ENCODE measurements at places on chromosomes 16 and 17.

DNA sequence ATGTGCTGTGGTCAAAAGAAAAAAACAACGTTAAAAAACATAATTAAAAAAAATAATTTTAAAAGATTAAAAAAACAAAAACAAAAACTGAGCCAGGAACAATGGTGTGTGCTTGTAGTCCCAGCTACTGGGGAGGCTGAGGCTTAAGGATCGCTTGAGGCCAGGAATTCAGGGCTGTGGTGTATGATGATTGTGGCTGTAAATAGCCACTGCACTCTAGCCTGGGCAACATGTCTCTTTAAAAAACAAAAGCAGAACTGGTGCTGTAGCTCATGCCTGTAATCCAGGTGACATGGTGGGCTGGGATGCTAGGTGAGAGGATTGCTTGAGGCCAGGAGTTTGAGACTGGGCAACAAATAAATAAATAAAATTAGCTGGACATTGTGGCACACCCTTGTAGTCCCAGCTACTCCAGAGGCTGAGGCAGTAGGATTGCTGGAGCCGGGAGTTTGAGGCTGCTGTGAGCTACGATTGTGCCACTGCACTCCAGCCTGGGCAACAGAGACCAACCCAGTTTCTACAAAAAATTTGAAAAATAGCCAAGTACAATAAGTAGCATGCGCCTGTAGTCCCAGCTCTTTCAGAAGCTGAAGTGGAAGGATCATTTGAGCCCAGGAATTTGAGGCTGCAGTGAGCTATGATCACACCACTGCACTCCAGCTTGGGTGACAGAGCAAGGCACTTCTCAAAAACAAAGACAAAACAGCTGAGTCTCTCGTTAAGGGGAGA is 43.6 kb downstream of the NFATC3 start:
- no peak for DNase-seq

GRCh38 chr16:2487903-2488531 is 13.1 kb downstream of the TBC1D24 start:
- DNase-seq, result no peak

- no peak for DNase-seq
Observed at GRCh38 chr17:19409509-19409908, 1.5 kb upstream of the RNF112 start.

- DNase-seq, result no peak
Observed at GRCh38 chr17:4566785-4567184, 6.4 kb upstream of the GGT6 start.

DNA sequence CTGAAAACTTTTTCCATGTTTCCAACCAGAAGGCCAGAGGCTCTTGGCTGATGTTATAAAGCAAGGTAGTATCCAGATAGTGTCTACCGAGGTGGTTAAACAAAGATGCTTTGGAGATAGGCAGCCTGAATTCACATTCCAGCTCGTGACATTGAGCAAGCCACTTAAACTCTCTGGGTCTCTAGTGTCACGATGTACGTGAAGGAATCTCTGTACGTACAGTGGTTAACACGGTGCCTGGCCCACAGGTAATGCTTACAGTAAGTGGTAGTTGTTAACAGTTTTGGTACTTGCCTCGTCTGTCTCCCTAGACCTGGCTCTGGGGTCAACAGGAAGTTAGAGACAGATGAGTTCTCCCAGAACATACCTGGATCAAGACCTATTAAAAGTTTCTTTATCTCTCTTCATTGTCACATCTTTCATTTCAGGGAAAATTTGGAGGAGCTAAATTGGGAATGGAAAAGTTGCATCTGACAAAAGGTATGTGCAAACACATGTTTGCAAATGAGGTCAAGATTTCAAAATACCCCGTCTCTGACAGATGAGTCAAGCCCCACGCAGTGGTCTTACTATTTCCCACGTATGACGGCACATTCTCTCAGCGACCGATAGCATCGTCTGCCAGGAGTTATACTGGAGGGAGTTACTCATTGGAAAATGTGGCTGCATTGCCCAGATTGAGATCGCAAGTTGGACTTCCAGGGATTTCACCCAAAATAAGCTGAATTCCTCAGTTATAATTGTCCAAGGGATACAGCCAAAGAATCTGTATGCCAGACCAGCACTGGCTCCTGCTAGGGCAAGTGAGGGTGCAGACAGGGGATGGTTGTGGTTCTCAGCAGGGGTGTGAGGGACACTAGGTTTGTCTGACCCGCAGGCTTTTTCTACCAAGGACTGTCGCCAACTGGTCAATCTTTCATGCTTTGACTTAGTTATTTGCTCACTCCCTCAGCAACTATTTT is 18.9 kb upstream of the MYH10 start:
- DNase-seq, result no peak

GRCh38 chr16:79297296-79297695 is 303.2 kb downstream of the MAF start:
- DNase-seq, result no peak

- no peak for DNase-seq
Observed at GRCh38 chr16:85360323-85361277, 248.3 kb upstream of the CIBAR2 start.

DNA sequence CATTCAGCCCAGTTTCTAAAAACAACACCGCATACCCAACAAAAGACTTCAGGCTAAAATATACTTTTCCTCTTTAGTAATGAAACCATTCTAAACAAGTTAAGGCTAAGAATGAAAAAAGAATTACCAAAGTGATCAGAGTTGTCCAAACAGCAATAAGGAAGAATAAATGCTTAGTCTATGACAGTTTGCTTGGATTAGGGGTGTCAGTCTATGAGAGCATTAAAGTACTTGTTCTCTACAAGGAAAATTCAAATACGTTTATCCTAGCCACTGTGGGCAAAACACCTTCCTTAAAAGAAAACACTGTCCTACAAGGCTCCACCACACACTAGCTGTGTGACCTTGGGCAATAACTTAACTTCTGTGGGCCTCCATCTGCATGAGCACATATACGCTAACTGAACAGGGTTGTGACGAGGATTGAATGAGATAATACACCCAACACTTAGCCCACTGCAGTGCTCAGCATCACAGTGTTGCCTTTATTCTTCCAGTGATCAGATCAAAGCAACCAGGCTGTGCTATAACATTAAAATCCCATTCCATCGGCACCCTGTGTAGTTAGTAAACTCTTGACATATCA is 53.6 kb downstream of the TEX2 start:
- DNase-seq, result no peak

DNA sequence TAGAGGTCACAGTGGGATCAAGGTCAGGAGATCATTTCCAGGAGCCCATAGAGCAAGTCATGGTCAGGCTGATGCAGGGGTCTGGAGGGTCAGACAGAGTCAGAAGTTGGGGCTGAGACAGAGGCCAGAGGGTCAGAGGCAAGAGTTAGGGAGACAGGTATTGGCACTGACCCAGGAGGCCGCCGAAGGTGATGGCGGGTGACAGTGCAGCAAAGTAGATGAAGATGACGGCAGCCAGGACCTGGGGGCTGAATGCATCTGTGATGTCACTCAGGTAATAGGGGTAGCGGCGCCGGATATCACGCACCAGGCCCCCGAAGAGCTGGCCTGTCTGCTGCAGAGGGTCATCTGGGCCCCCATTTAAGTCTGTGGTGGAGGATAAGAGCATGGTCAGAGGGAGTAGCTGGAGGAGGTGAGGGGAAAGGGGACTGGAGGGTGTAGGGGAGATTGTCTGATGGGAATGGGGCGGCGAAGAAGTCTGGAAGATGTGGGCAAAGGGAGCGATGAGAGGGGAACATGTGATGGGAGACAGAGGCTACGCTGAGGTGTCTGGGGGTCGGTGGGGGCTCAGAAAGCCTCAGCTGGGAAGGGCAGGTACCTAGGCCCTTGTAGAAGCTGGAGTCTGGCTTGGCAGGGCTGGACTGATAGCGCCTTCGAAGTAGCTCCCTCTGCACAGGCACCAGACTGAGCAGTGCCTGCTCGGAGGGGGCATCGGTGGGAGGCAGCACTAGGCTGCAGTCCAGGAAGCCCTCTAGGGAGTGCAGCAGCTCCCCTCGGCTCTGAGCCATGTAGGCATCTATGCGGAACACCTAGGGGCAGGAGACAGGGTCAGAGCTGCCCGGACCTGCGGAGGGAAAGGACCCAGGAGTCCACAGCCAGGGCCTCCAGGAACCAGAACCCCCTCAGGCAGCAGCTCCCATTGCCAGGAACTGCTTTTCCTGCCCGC is 9.8 kb downstream of the SLC4A1 start:
- no peak for DNase-seq

DNA sequence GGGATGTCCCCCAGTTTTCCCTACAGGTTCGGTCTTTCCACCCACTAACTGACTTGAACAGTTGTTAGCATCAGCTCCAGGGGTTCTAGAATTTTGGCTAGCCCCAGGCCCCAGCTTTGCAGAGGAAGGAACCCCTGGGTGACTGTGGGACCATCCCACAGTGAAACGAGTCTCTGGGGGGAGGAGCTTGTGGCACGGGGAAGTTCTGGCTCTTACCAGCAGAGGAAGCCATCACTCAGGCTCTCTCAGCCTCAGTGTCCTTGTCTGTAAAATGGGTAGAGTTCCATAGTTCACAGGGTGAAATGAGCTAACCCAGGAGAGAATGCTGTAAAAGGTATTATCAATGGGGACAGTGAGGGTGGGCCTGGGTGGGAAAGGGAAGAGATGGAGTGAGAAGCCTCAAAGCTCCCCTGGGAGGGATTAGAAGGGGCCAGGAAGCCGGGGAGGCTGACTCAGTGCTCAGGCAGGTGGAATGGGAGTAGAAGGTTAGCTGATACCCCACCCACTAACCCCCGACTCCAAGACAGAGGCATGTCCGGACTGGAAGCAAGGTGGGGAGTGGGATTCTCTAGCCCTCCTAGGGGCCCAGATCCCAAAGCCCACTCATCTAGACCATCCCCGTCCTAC is 30.9 kb upstream of the CDC42EP4 start:
- DNase-seq, result no peak

DNA sequence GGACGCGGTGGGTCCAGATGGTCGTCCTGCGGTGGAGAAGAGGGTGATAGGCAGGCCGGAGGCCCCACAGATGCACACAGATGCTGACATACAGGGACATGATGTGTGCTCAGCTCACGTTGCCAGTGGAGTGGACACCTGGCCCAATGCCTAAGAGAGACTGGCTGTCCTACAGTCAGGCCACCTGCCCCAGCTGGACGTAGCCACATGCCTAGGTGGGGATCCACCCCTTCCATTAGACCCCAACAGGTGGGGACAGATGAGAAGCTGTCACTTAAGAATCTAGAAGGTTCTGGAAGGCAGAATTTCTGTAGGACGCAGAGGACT is 117.6 kb upstream of the ZNF750 start:
- DNase-seq, result no peak

DNA sequence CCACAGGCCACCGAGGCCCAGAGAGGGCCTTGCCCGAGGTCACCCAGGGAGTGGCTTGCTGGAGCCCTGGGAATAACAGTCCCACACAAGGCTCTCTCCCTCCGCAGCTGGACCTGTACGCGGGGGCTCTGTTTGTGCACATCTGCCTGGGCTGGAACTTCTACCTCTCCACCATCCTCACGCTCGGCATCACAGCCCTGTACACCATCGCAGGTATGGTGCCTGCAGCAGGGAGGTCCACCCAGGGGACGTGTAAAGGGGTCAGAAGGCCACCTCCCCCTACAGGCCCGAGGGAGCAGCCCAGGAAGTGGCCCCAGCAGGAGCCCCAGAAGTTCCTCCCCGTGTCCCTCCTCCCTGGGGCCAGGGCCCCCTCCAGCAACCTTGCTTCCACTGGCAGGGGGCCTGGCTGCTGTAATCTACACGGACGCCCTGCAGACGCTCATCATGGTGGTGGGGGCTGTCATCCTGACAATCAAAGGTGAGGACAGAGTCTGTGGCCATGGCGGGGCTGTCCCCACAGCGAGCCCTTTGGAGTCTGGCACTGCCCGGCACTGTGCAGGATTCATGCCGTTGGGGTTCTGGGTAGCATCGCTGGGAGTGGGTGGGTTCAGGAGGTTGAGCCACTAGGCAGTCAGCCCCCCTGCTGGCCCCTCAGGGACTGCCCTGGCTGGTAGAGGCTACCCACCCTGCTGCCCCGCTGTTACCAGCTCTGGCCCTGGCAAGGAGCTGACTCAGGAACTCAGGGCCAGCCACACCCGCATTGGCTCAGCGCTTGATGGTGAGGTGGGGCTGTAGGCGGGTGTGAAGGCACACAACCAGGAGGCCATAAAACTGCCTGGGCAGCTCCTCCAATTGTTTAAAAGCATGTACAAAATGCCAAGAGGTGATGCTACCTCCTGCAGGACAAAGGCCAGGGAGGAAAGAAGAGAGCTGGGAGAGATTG is 17.3 kb downstream of the SLC5A10 start:
- no peak for DNase-seq

- no peak for DNase-seq
Observed at GRCh38 chr16:9053006-9053601, 38.3 kb upstream of the HAPSTR1 start.

DNA sequence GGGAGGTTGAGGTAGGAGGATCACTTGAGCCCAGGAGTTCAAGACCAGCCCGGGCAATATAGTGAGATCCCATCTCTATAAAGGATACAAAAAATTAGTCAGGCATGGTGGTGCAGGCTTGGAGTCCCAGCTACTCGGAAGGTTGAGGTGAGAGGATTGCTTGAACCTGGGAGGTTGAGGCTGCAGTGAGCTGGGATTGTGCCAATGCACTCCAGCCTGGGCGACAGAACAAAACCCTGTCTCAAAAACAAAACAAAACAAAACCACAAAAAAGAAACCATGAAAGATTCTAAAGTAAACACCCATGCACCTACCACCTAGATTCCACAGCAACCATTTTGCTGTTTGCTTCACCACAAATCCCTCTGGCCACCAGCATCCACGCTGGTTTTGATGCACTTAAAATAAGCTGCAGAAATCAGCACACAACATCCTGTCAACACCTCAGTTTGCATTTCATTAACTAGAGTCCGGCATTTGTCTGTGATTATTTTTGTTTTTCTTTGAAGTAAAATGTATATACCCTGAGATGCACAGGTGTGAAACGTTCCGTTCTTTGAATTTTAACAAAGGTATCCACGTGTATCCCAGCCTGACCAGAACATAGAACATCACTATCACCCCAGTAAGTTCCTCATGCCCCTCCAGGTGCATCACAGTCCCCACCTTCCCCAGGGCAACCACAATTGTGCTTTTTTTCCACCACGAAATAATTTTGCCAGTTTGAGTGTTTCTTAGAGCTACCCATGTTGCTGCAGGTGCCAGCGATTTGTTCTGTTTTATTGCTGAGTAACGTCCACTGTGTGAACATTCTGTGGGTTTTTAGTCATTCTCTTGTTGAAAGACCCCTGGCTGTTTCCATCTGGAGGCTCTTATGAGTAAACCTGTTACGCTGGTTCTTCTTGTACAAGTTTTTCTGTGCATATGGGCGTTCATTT is 191.5 kb downstream of the SEC14L1 start:
- no peak for DNase-seq

GRCh38 chr17:58624751-58625150 is 67.1 kb downstream of the TEX14 start:
- DNase-seq, result no peak

GRCh38 chr16:19188406-19188805 is 20.4 kb downstream of the SYT17 start:
- no peak for DNase-seq

GRCh38 chr16:55471448-55472097 is 7.4 kb upstream of the MMP2 start:
- no peak for DNase-seq

- DNase-seq, result no peak
Observed at GRCh38 chr17:42405963-42406495, 17.0 kb downstream of the CAVIN1 start.

All from NCI-H1048 (cell line).